Activated CD8-positive, alpha-beta T cell treated with anti-CD3 and anti-CD28 coated beads for 36 hours (primary cell): ENCODE measurements at places on chromosomes 5 and 9.

DNA sequence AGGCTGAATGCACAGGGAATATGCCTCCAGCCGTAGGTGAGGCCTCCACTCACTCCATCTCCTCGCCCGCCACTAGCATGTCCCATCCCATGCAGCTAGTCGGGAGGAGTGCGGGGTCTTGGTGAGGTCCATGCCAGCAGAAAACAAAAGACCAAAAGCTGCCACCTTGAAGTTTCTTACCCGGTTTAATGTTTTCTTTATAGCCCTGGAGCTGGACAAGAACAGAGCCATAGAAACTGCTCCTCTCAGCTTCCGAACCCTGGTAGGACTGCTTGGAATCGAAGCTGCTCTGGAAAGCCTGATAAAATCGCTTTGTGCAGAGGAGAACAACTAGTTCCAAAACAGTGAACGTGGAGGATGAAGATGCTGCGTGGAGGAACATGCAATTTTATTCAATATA is 57.1 kb downstream of the IPPK start:
- no peak for DNase-seq

GRCh38 chr9:115649991-115650472 is 503.6 kb upstream of the PAPPA start:
- no peak for DNase-seq

GRCh38 chr9:118305331-118305730 is 601.1 kb downstream of the TLR4 start:
- DNase-seq, result no peak

GRCh38 chr9:116733010-116733641 is 46.0 kb downstream of the TRIM32 start:
- DNase-seq, result no peak

DNA sequence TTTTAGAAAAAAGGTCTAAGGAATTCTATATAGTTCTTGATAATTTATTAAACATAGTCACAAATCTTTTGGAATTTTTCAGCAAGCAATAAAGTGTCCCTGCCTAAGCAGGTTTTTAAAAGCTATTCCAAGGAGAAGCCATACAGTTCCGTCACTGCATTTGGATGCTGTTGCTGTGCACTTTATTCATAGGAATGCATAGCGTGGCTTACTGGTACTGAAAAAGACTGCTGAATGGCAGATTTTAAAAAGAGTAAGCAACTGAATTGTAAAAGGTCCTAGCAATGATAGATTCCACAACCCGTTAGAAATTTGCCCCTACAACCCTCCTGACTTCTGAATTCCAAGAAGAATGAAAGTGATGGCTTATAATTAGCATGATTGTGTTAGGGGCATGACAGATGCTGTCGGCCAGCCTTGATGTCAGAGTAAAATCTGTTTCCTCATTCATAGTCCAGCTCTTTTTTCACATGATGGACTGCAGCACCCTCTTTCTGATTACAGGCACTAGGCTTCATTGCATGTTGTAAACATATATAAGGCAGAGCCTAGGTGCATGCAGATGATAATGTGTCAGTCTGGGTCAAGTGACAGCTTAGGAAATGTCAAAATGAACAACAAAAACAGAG is 227.0 kb downstream of the PDE4D start:
- DNase-seq, result no peak

GRCh38 chr5:164202338-164202737 is 696.9 kb downstream of the MAT2B start:
- DNase-seq, result no peak

GRCh38 chr5:90854169-90854568 is 295.6 kb downstream of the ADGRV1 start:
- DNase-seq, result no peak

DNA sequence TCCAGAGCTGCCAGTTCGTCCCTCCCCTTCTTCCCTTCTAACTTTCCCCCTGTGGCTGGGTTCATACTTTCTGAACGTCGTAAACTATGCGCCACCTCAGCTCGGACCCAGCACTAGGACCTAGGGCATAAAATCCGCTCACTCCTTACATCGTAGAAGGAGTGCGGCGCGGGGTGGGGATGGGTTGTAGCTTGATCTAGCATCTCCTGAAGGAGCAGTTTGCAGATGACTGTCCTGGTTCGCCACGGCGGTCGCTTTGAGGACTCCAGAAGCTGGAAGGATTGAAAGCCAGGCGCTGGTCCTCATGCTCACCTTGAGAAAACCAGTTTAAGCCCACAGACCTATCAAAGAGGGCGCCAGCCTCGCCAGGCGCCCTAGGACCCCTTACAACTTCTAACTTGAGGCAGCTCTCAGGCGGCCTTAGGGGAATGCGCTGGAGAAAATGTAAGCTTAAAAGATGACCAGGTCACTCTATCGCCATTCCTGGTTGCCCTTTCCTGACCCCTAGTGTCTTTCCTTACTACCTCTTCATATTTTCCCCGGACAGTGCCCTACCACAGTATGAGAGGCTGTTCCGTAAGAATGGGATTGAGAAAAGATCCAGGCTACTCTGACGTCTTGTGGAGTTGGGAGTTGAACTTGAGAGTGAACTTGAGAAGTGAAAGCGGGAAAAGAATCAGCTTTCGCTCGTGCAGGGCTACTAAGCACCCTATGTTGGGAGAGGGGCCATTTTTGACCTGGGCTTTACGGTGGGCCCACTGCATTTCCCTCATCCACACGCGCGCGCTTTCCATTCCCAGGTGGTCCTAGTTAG is 2.8 kb downstream of the RORB start:
- DNase-seq, result no peak

GRCh38 chr5:90479611-90480385 is 5.1 kb downstream of the POLR3G start:
- DNase-seq, result no peak

DNA sequence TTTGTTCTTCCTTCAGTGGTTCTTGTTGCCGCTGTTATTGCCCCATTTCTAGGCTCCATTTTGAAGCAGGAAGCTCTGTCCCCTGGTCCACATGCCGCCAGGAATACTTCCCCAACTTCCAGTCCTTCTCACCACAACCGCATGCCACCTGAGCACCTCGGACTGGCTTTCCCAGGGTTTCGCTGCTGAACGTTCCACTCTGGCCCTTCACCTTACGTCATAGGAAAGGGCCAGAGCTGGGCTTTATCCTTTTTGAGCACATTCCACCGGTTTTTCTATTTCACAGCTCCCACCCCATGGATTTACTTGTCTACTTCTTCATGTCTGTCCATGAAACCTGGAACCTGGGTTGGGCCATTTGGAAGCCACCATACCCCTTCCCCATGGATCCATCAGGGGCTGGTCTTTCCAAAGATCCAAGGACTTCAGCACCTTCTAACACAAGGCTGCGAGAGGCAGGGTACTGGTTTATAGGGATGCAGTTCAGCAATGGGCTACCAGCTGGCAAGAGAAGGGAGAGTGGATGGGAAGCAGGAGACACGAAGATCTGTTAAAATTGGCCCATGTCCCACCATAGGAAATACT is 557.4 kb downstream of the BNC2 start:
- DNase-seq, result no peak

GRCh38 chr5:145160679-145161078 is 674.5 kb downstream of the PRELID2 start:
- DNase-seq, result no peak

GRCh38 chr5:146947181-146947941 is 68.8 kb upstream of the PPP2R2B start:
- peak; percentile 29 for DNase-seq

GRCh38 chr5:150778088-150778516 is 455 bp upstream of the SMIM3 start:
- no peak for DNase-seq

DNA sequence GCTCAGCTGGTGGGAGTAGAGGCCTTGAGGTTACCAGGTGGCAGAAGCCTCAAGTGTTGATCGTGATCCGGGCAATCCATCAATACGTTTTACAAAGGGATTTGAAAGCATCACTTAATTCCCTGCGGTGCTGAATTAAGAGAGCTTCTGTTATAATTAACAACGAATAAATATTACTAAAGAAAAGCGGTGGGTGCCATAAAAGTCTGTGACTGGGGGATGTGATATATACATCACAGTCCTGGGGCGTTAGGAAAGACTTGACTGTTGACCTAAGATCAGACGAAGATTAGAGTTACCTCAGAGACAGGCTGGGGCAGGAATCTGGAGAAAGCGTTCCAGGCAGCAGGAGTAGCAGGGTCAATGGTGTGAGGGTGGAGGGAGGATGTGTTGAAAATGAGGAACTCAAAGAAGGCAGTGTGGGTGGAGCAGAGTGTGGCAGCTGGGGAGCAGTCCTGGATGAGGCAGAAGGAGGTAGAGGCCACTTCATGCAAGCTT is 6.7 kb upstream of the C5orf63 start:
- no peak for DNase-seq

- DNase-seq, result no peak
Measured at GRCh38 chr9:87622923-87623322, 103.0 kb upstream of the CTSL start.

DNA sequence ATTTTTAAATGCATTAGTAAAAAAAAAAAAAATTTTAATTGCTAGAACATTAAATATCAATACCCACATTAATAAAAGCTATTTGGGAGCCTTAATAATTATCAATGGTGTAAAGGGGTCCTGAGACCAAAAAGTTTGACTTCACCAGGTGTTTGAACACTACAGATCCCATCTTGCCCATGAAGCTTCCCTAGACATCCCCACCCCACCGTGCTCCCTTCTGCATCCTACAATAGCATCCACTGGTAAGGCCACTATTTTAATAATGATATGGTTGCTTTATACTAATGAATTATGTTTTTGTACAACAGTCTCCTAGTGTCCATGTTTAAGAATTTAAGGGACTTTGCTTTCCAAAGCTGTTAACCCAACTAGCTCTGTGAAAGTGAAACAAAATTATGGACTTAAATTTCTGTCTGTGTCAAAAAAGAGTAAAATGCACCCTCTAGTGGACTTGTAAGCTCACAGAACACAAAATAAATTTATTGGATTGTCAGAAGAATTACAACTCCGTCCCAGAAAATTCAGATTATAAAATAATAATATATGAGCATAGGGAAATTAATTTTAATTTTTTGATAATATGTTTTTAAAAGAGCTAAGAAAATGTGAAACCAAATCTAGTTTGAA is 76.0 kb downstream of the ARL15 start:
- DNase-seq, result no peak

- DNase-seq, result no peak
Measured at GRCh38 chr5:179191506-179192184, 131.5 kb downstream of the ZNF354C start.

- peak; percentile 84 for DNase-seq
Measured at GRCh38 chr9:27572918-27573633, at the start of gene C9orf72. Gene C9orf72 (minus strand): TSS chr9:27573481. CDS start chr9:27567120, 6,361 bp downstream.

- DNase-seq, result no peak
Measured at GRCh38 chr5:151174612-151175101, 17.1 kb upstream of the ANXA6 start.

GRCh38 chr5:102523541-102524175 is 24.9 kb upstream of the SLCO6A1 start:
- no peak for DNase-seq

DNA sequence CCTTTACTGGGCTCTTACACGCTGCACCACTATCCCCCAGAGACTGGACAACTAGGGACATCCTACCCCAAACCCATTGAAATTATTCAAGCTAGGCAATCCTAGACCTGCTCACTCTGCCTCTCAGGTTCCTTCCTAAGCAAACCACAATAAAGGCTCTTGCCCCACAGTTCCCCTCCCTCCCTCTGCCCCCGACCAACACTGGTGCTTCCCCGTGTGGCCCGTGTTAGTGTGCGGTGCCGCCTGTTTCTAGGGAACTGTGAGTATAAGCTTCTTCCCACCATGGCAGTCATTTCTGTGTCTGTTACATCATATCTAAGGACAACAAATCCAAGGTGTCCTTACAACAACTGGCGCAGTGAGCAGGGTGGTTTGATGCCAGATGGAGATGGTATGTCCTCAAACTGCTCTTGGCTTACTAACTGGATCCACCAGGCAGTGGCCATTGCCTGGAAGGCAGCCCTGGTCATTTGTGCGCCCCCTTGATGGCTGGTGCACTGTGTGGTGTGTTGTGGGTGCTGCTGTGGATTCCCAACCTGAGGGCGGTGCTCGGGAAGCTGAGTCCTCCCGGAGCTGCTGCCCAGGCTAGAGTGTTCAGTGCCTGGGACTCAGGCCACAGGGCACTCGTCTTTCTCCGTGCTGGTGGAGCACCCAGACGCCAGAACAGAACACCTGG is 8.4 kb upstream of the MXD3 start:
- peak; percentile 58 for DNase-seq

DNA sequence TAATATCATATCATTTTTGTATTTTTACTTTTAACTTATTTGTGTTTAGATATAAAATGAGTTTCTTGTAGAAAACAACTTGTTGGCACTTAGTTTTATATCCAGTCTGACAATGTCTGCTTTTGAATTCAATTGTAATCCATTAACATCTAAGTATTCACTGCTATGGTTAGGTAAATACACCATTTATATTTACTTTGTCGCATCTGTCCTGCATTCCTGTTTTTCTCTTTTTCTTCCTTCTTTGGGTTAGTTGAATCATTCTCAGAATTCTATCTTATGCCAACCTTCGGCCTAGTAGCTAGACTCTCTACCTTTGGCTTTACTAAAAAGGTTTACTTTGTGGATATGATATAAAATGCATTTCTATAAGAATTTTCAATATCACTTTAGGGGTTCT is 107.6 kb downstream of the PLCXD3 start:
- no peak for DNase-seq

- no peak for DNase-seq
Measured at GRCh38 chr9:2630158-2630557, 8.6 kb downstream of the VLDLR start.

DNA sequence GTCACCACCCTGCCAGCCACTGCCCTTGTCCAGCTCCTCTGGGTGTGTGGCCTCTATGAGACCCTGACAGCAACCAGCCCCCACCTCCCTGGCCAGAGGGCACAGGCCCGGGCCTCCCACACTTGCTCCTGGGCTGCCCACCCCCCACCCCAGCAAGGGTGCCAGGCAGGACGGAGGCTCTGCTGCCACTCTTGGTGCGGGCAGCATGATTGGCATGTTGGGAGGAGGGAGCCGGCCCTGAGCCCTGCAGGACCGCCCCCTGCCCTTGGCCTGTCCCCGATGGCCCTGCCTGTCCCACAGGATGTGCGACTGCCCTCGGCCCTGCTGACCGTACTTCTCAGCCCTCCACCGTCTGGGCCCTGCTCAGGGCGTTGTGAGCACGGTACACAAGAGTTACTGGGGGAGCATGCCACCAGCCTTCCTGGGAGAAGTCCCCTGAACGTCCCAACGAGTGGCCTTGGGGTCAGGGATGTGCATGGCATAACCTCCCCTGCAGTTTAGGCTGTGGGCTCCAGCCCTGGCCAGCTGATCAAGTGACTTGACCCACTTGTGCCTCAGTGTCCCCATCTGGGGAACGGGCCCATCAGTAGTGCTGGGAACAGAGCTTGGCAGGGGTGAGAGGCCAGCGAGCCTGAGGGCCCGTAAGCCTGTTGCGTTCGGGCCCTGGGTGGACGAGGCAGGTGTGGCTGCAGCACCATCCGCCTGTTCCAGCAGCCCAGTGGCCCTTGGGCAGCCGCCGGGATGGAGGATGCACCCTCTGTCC is 16.0 kb downstream of the GPSM1 start:
- DNase-seq, result no peak

DNA sequence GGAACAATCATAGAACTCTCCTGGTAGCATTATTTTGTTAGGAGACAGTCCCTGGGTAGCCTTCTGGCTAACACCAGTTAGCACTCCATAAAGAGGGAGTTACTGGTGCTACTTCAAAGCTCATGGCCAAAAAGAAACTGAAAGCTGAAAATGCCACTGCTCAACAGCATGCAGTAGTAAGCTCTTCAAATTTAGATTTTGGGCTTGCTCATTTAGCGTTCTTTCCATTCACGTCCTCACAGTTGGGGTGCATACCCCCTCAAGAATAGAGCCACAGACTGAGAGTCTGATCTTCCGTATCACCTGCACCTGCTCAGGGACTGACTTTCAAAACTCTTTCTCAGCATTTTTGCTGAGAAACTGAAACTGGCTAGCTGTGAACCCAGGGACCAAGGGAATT is 24.7 kb downstream of the NTRK2 start:
- DNase-seq, result no peak
